ENCODE measurements at places on chromosomes 2 and 18.

DNA sequence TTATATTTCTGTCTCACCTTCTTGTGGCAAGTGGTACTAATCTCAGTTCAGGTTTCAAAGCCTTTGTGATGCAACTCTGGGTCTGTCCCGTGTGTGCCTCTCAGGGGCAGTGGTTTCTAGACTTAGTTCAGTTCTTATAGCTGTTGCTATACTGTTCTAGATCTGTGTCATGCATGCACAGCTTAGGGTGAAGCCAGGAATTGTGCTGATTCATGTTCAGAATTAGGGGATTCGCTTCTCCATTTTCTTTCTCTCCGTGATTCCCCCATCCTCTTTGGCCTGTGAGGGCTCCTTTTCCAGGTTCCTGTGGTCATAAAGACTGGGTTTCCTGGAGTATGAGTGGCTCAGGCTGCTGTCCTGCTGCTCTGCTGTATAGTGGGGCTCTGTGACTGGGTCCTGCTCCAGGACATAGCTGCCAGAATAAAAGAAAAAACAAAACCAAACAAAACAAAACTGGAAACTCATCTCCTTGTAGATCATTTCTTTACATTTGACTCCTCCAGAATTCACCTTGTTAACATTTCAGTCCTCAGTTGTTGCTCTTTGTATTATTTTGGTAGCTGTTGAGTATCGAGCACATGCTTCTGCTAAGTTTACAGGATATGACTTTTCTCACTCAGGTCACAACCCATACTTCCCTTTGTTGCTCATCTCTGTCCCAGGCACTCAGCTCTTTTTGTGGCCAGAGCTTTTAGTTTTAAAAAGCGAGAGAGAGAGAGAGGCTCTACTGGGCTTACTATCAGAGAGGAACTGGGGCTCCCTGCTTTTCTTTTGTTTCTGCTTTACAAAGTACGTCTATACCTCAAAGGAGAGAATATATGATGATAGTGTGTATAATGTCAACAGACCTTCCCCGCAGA is 34.2 kb downstream of the CERS6 start:
- peak; percentile 37 for DNase-seq

DNA sequence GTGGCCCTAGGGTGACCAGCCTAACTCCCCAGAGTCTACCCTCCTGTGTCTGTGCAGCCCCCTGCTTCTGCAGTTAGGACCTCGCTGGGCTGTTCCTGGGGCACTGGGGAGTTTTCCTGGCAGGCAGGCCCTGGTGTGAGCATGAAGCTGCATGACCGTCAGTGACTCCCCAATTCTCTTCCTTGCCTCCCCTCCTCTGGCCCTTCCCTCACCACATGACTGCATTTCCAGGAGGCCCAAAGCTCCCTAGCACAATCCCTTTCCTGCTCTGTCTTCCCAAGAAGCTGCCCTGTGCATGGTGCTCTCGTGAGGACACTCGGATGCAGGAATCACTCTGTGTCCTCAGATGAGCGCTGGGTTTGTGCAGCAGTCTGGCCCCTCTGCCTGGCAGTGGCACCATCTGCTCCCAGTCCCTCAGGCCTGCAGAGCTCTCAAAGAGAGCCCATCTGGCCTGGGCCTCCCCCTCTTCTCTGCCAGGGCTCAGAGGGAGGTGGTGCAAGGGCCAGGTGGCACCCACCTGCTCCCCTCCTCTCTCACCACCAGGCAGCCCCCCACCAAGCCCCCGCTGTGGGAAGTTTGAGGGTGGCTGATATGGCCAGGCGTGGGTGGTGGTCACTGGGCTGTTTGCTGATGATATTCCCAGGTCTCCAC is 125.6 kb upstream of the HS6ST1 start:
- no peak for DNase-seq

GRCh38 chr18:1232867-1233266 is 328.2 kb downstream of the ADCYAP1 start:
- DNase-seq = no peak

- DNase-seq = no peak
Observed at GRCh38 chr2:120576509-120577474, 158.9 kb upstream of the GLI2 start.

- DNase-seq = no peak
Observed at GRCh38 chr2:55887901-55888624, 35.5 kb downstream of the EFEMP1 start.

GRCh38 chr2:140200764-140201163 is 1420.6 kb upstream of the NXPH2 start:
- DNase-seq = no peak

DNA sequence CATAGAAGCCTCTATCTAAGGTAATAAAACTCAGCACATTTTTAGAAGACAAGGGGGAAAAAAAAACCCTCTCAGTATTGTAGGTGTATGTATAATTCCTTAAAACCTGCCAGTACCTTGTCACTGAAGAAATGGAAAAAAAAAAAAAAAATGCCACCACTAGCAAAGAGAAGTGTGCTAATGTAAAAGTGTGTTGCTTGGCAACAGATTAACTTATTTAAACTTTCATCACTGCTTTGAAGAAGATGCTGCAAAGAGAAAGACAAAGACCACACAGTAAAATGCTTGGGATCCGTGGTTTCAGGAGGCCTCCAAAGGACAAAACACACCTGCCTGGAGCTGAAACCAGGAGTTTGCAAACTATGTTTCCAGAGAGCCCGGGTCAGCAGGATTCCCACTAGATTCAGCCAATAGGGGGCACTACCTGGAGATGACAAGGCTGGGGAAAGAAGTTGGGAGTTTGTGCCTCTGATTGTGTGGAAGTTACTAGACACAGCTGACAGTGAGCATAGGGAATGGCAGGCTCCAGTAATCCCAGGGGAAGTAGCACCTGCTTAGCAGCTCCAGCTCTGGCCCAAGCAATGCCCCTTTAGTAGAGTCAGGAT is 169.1 kb upstream of the TRIB2 start:
- no peak for DNase-seq

DNA sequence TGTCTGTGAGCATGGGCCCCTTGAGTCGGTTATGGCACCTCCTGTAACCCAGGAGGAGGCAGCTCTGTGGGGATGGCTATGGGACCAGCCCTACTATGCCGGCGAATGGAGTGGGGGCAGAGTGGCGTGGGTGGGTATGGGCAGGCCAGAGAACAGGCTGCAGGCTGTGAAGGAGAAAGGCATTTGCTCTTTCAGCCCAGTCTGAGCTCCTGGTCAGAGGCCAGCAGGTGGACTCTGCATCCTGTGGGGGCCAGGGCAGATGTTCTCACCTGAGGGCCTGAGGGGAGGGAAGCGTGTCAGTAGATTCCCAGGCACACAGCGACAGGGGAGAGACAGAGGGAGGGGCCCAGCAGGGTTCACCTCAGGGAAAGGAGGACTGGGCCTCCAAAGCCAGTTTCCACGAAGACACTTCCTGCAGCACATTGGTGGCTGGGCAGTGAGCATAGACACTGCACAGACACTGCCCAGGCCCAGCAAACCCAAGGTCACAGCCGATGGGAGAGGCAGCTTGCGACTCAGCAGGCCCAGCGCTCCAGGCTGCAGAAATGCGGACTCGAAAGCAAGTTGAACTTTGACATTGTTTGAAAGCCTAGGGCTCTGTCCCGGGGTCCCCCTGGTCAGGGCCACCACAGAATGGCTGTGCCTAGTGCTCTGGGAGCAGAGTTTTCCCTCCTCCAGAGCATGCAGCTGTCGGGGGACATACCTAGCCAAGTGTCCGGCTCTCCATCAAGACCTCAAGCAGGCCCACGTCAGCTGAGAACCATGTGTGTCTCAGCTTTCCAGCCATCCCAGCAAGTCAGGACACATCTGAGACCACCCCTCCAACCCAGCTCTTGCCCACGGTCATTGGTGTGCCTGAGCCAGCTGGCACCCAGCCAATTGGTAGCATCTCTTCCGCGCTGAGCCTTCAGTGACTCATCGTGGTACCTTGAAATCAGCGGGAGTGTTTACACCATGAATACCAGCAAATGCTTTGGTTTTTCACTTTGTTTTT is 53.8 kb downstream of the TGOLN2 start:
- no peak for DNase-seq

- DNase-seq = no peak
Observed at GRCh38 chr2:98601532-98602132, 6.7 kb downstream of the COA5 start.

GRCh38 chr2:96993367-96993766 is 7.0 kb upstream of the FAM178B start:
- DNase-seq = no peak

- no peak for DNase-seq
Observed at GRCh38 chr2:182946958-182947369, 80.5 kb upstream of the FRZB start.

DNA sequence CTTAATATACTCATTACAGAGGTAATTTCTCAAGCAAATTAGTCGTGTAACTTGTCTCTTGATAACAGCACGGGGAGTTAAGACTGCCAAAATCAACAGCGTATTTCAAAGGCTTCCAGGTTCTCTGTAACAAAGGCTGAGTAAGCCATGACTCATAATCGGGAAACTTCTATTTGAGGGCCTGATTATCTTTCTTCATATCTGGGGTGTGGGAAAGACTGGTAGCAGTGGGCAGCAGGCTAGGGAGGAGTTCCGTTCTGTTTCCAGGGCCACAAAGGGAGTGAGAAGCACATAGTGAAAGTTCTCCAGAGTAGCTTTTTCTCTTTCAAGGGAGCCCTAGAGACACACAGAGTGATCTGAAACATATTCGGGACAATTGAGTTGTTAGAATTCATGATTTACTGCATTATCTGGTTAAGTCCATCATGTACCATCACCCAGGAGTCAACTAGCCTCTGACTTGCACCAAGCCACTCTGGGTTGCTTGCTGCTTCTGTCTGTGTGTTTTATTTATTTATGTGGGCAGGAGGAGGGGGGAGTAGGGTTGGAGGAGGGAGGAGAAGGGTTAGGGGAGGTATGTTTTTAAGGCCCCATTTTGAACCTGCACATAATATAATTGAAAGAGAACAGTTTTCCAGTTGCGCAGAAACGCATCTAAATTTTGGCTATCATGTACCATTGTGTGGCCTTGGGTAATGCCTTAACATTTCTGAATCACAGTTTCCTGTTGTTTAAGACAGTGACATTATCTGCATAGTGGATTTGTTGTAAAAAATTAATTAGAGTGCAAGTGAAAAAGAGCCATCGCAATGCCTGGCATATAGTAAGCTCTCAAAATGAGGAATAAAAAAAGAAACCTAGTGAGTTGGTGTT is 80.5 kb upstream of the ITPRID2 start:
- no peak for DNase-seq

GRCh38 chr2:233039212-233039845 is 6.9 kb downstream of the NEU2 start:
- no peak for DNase-seq

DNA sequence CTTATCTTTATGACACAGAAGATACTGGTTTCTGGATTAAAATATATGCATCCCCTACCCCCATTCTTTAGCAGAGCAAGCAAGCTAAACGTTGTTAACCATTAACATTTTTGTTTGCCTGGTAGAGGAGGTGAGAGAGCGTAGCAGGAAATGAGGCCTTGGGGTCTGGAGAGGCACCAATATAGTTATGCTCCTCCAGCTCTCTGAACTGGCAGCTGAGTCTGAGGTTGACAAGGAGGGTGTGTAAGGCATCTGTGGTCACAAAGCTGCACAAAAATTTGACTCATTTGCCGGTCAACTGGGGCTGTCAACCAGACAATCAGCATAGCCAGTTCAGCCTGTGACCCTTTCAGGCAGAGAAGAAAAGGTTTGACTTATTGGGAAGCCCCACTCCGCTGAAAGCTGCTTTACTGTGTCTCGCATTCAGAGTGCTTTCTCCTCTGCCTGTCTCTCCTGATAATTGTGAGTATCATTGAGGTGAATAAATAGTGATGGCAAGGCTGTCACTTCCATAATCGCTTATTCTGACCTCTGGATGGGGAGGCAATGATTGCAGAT is 647.5 kb upstream of the SETBP1 start:
- DNase-seq = no peak

- DNase-seq = peak; percentile 40
Observed at GRCh38 chr2:8684540-8684877, 2.7 kb downstream of the ID2 start.

- DNase-seq = no peak
Observed at GRCh38 chr2:39512434-39512935, 75.4 kb upstream of the MAP4K3 start.

GRCh38 chr2:37625796-37626571 is 45.5 kb downstream of the CDC42EP3 start:
- peak; percentile 38 for DNase-seq

DNA sequence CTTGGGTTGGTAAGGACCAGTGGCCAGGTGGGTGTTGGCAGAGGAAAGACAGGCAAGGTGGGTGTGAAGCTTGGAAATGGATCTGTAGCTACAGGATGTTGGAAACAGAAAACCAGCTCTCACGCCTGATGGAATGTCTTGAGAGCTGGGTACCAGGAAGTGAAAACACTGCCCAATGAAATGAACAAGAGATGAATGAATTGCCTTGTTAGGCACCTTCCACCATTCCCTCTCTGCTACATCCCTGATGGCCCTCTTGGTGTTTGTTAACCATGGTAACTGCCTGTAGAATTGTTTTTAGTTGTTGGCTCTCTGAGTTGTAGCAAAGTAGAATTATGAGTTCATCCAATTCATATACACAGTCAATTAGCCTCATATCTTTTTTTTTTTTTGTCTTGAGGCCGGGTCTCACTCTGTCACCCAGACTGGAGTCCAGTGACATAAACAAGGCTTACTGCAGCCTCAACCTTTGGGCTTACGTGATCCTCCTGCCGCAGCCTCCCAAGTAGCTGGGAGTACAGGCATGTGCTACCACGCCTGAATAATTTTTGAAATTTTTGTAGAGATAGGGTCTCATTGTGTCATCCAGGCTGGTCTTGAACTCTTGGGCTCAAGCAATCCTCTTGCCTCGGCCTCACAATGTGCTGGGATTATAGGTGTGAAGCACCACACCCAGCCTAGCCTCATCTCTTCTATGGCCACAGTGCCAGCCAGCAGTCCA is 9.5 kb downstream of the KCMF1 start:
- no peak for DNase-seq

DNA sequence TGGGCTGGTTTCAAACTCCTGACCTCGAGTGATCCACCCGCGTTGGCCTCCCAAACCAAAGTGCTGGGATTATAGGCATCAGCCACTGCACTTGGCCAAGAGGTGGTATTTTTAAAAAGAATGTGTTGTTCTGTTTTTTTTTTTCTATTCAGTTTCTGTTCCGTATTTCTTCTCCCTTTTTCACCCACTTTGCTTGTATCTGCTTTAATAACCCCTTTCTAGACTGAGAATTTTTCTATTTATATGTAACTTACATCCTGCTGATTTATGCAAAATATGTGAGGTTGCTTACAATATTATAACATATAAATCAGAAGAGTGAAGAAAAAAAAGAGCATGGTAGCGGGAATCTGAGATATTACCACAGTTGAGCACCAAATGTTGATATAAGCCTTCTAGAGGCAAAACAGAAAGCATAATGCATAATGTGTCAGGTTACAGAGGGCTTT is 17.2 kb upstream of the LYPD6B start:
- no peak for DNase-seq

GRCh38 chr2:22967756-22968155 is 417.2 kb upstream of the KLHL29 start:
- DNase-seq = no peak

GRCh38 chr2:171995586-171995985 is 4.2 kb upstream of the METAP1D start:
- no peak for DNase-seq

DNA sequence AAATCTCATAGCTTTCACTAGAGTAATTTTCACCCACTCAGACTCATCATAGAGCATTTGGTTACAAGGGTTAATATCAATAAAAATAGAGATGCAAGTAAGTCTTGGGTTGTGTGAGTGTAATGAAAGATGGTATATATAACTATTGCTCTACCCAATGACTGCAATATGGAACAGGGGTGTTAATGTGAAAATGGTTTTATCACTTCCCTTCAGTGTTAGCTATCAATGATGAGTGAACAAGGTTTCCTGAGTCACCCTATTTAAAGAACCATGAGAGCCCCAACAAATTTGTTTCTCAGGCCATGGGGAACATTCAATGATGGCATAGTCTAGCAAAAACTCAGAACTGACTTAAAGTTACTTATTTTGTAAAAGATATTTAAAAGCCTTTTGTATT is 1133.6 kb upstream of the ZEB2 start:
- DNase-seq = no peak

All from activated T-cell treated with anti-CD3 and anti-CD28 coated beads for 48 hours (primary cell).